GM23248 (cell line): ENCODE measurements at places on chromosomes 5 and 9. TPM values are rescaled to one million over a fixed set of nuclear protein-coding genes. Genes with fewer than 3 reads are reported as not detected.

- peaks cover 39% of the 10 kb centered on the region for H3K4me1 ChIP-seq
- H3K4me3 ChIP-seq = no peak overlapping the region
- no peak for DNase-seq
- H3K36me3 ChIP-seq = no peaks in the 10 kb centered on the region
These were observed 251.8 kb downstream of the CWC27 start for GRCh38 chr5:65020492-65020891.

GRCh38 chr9:5626727-5627634, 1.9 kb upstream of the RIC1 start:
- H3K27me3 ChIP-seq = no peaks in the 10 kb centered on the region
- no peaks in the 10 kb centered on the region for H3K36me3 ChIP-seq
- H3K27ac ChIP-seq = peak overlapping the region; percentile 81
- peak; percentile 87 for DNase-seq
- H3K4me3 ChIP-seq = peak overlapping the region; percentile 92
- peaks cover 31% of the 10 kb centered on the region for H3K4me1 ChIP-seq

The EIF4E1B gene
- not detected in 2 replicates for total RNA-seq

- peak overlapping the region; percentile 85 for H3K27ac ChIP-seq
- H3K4me3 ChIP-seq = peak overlapping the region; percentile 49
- no peaks in the 10 kb centered on the region for H3K36me3 ChIP-seq
- peak; percentile 97 for DNase-seq
These were observed 7.3 kb downstream of the SRFBP1 start for GRCh38 chr5:121968910-121969607.

The MOCS2 gene
- total RNA-seq = 48.1 and 55.9 TPM in 2 replicates

- no peaks in the 10 kb centered on the region for H3K36me3 ChIP-seq
- H3K27me3 ChIP-seq = peaks cover 6% of the 10 kb centered on the region; the same call in 1 of the 2 replicates
- no peak overlapping the region for H3K27ac ChIP-seq
- H3K4me3 ChIP-seq = no peak overlapping the region
- no peak for DNase-seq
These were observed 91.8 kb upstream of the CXCL14 start for GRCh38 chr5:135670588-135670987.

DNA sequence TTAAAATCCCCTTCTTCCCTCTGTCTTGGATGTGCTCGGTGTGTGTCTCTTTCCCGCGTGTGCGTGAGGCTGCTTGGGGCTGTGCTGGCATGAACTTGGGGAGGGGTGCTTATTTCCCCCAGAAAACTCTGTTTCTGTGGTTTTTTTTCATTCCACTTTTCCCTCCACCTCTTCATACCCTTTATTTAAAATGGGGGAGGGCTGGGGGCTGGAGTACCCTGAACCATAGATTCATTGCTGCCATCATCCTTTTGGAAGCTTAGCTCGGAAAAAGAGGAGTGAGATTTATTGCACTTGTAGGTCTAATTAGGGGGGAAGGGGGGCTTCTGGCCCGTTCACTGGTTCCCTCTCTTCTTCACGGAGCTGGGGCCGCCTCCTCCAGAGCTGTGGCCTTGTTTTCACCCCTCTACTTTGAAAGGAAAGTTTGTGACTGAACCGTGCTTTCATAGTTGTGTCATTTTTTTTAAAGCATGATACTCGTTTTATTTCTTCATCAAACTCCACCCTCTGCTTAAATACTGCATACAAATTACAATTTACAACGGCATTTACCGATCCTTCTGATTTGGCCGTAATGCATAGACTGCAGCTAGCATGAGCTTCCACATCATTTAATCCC, 2.9 kb downstream of the NR2F1 start:
- DNase-seq = peak; percentile 43
- peaks cover 18% of the 10 kb centered on the region; the same call in 1 of the 2 replicates for H3K4me1 ChIP-seq
- no peaks in the 10 kb centered on the region for H3K36me3 ChIP-seq
- no peaks in the 10 kb centered on the region for H3K27me3 ChIP-seq
- no peak overlapping the region for H3K27ac ChIP-seq
- peak overlapping the region; percentile 98 for H3K4me3 ChIP-seq

The SOX30 gene
- total RNA-seq = not detected in 2 replicates

The FBP1 gene
- total RNA-seq = not detected in 2 replicates

DNA sequence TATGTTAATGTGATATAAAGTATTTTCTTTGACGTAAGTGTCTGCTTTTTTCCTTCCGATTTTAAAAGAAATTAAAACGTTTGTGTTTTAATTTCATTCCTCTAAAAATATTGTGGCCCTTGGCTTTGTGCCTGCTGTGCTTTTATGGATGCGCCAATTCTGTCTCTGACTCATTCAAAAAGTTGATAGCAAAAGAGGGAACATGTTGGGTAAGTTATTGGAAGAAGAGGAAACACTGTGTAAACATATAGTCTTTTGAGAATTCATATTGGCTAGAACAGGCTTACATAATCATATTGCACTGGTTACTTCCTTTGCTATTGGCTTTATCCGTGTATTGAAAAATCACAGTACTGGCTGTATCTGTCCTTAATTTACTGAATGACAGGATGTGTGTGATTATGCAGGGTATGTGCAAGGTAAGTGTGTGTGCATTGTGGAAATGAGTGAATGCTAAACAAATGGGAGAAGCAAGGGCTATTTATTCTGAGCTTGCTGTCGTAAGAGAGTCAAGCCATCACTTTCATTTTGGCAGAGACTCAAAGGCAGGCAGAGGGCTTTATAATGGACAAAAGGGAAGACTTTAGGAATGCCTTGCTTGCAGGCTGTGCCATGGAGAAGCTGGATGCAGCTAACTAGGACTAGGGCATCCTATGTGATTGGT, 67.8 kb downstream of the SGCD start:
- no peak for DNase-seq
- no peaks in the 10 kb centered on the region for H3K27me3 ChIP-seq
- no peak overlapping the region for H3K4me3 ChIP-seq
- no peak overlapping the region for H3K27ac ChIP-seq
- H3K4me1 ChIP-seq = peaks cover 21% of the 10 kb centered on the region

The PCDHGA8 gene
- total RNA-seq = 0.86 and 1.5 TPM in 2 replicates
